Activated effector memory CD4-positive, alpha-beta T cell treated with anti-CD3 and anti-CD28 coated beads, Interleukin-2, amount 50 U/mL, for 16 hours (primary cell): ENCODE measurements at places on chromosomes 2 and 18.

GRCh38 chr18:6920099-6920955, 190.8 kb downstream of the ARHGAP28 start:
- no peak for DNase-seq

- peak; percentile 58 for DNase-seq
These were observed 1.3 kb upstream of the UBE2E3 start for GRCh38 chr2:180978903-180979748.

- DNase-seq: no peak
These were observed 288.5 kb downstream of the SP3 start for GRCh38 chr2:173676647-173677046.

GRCh38 chr2:56583796-56584315, 400.1 kb downstream of the CCDC85A start:
- no peak for DNase-seq

- no peak for DNase-seq
These were observed 81.8 kb downstream of the TNS1 start for GRCh38 chr2:217920879-217921603.

DNA sequence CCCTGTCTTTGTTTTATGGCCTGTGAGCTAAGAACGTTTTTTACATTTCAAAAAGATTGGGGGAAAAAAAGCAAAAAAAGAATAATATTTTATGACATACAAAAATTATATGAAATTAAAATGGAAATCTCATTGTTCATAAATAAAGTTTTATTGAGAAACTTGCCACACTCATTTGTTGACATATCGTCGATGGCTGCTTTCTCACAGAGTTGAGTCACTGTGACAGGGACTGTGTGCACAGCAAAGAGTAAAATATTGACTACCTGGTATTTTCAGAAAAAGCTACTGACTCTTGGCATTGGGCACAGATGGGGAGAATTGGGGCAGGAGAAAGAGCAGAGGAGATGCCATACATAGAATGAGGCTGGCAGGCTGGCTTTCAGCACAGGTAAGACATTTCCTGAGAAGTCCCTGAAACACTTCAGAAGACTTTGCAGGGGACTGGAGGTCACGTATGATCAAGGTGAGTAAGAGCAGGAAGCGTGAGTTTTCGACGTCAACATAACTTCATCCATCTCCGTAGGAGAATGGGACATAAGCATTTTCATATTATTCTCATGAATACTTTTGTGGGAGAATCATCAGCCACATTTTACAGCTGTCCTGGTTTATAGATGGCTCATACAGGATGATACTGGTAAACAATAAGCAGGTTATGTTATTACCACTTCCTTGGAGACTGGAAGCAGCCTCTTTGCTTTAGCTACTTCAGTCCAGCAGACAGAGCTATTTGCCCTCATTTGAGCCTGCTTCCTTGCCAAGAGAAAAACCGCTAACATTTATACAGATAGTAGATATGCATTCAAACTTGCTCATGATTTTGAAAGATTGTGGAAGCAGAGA, 32.5 kb upstream of the PUM2 start:
- no peak for DNase-seq

DNA sequence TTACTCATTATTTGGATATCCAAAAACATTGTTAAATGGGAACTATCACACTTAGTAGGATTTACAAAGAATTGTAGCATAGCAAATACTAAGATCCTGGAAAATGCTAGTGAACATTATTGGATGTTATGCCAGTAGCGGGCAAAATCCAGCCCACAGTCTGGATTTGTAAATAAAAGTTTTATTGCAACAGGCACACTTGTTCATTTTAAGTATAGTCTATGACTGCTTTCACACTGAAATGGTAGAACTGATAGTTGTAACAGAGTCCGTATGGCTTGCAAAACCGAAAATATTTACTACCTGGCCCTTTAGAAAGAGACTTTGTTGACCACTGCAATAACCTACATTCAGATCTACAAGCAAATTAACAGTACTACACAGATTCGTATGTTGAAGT, 53.6 kb downstream of the ACVR1 start:
- DNase-seq: no peak

DNA sequence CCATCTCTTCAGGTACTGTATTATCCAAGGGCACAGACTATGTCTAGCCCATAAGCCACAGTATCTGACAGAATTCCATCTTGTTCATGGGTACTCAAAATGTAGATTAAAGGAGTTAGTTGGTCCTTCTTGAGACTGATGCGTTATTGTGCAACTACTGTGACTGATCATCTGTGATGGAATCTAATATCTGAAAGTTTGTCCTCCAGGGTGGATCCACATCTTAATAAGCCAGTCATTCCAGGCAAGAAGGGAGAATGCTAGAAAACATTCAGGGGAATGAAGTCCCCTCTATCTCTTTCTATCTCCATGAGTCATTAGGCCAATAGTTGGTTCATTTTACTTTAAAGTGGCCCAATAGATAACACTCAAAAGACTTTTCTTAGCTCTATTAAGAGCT, 252.6 kb downstream of the EXOC6B start:
- DNase-seq: no peak

DNA sequence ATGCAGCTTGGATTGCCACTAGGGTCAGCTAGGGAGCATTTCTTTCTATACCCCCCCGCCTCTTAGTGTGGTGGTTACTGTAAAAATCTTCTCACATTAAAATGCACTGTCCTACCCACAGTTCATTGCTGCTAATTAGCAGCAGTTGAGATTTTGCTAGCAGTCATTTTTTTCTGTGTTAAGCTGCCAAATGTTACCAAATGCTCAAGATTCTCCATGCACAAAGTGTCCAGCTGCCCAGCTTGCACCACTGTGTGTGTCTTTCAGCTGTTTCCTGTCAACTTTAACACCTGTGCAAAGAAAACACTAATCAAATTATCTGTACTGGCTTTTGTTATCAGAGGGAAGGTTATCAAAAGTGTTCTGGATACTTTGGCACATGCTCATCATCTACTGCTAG, 679.3 kb downstream of the NR4A2 start:
- DNase-seq: no peak

DNA sequence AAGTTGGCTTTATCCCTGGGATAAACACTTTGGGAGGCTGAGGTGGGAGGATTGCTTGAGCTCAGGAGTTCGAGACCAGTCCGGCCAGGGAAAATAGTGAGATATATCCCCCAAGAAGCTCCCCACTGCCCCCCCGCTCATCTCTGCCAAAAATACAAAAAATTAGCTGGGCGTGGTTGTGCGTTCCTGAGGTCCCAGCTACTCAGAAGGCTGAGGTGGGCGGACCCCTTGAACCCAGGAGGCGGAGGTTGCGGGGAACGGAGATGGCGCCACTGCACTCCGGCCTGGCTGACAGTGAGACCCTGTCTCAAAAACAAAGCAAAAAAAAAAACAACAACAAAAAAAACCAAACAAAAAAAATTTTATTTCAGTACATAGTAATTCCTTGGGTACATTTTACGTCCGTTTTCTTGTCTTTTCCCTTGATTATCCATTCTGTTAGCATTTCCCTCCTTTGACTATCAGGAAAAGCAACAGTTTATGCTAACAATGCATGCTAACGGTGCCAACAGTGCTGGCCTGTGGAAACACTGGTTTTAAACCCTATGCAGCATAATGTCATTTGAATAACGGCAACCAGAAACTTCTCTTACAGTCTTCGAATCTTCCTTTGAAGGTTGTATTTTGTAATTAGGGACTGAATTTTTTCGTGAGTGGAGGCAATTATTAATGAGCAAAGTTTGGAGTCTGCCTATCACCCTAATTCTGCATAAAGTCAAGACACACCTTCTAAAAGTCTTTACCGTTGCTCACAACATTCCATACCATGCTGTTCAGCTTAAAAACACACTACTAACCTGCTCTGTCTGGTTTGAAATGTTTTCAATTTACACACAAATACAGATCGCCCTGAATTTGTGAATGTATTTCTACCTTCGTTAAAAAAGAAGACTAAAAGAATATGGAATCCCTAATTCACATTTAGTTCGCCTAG, 721 bp upstream of the MIB1 start:
- no peak for DNase-seq

- DNase-seq: peak; percentile 88
These were observed 41.0 kb downstream of the LPIN2 start for GRCh38 chr18:2971741-2972552.

DNA sequence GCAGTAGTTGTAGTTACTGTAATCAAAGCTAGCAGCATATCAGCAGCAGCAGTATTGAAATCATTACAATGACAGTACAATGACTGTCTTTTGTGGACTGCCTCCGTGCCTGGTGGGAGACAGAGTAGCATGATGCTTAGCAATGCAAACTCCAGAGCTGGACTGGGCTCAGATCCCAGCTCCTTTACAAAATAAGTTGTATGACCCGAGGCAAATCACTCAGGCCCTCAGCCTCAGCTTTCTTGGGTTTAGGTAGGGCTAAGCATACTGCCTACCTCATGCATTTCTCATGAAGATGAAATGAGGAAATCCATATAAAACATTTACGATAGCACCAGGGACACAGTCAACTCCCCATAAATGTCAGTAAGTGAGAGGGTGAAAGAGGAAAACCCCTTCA, 170.7 kb downstream of the TTC32 start:
- no peak for DNase-seq

- no peak for DNase-seq
These were observed 4.2 kb downstream of the RNF144A start for GRCh38 chr2:6921321-6921922.

GRCh38 chr2:32627441-32627813, 423 bp upstream of the TTC27 start:
- no peak for DNase-seq

DNA sequence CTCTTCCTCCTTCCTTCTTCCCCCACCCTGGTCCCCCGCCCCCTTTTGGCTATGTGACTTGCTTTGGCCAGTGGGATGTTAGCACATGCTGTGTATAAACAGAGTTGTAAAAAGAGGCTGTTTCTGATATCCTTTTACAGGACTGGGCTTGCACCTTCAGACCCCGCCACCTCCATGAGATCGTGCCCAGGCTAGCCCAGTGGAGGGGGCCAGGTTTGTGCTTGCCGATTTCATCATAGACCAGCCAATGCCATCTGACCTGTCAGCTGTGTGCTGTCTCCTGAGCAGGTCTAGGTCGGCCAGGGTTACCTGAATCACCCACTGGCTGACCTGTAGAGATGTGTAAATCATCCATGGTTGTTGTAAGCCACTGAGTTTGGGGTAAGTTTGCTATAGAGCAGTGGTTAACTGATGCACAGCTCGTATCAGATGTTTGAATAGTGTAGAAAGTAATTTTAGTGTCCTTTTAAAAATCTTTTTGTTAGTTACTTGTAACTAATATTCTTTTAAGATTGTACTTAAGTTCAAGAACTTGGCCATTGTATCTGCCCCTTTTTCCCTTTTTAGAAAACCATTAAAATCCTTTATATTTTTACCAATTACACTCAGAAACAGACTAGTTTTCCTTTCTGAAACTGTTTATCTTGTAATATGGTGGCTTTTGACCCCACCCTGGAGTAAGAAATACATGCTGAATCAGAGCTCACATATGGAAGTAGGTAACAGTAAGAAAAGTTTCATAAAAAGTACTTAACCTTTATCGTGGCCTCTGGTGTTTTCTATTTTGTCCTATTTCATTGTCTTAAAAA, 122.0 kb upstream of the MGAT5 start:
- no peak for DNase-seq

GRCh38 chr2:162731917-162732804, 106.4 kb downstream of the KCNH7 start:
- DNase-seq: no peak

- DNase-seq: no peak
These were observed 73.9 kb downstream of the SDC1 start for GRCh38 chr2:20150806-20151571.

GRCh38 chr2:169005080-169005598, 26.0 kb downstream of the ABCB11 start:
- DNase-seq: no peak

DNA sequence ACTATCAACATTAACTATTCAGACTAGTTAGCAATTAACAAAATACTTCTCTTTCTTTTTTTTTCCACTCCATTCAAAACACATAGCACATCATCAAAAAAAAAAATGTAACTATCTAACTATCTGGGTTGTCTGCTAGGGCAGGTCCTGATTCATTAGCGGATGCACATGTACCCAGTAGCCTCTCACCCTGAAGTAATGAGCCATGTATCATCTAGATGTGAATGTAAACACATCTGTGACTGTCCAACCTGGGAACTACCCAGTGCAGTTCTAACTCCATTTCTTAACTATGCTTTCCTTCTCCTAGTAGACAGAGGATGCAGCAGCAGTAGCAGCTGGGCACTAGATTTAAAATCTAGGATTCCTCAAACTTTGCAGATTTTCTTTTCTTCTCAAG, 183.1 kb upstream of the PIK3C3 start:
- DNase-seq: no peak

GRCh38 chr2:55874338-55874737, 49.2 kb downstream of the EFEMP1 start:
- DNase-seq: no peak

DNA sequence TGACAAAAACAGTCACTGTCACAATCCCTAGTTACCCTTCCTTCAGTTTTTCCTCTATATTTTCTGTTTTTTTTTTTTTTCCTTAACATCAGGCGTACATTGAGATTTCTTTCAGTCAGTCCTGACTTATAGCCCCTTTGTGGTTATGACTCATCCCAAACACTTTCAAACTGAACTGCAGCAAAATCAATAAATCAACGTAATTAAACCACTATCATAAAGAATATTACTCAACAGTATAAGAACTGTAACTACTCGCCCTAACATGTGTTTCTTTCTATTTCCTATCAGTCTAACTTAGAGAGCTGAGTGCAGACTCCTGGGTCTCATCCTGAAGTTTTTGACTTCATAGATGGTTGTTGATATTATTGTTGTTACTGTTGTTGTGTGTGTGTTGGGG, 523.5 kb downstream of the LRRTM4 start:
- no peak for DNase-seq

DNA sequence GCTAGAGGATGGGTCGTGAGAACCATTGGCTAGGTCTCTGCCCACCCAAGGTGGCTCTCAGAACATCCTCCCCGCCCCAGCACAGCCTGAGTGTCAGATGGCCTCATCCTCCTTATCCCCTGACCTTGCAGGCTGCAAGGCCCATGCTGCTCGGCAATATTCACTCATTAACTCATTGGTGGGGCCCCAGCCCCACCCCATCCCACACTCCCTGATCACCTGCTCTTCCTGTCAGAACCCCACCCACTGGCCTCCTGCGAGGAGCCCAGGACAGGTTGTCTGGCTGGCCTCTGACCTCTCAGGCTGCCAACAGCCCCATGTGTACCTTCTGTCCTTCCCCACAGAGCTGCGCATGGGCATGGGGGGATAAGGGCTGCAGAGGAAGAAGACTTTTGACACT, 5.3 kb downstream of the ADCY3 start:
- DNase-seq: peak; percentile 36

DNA sequence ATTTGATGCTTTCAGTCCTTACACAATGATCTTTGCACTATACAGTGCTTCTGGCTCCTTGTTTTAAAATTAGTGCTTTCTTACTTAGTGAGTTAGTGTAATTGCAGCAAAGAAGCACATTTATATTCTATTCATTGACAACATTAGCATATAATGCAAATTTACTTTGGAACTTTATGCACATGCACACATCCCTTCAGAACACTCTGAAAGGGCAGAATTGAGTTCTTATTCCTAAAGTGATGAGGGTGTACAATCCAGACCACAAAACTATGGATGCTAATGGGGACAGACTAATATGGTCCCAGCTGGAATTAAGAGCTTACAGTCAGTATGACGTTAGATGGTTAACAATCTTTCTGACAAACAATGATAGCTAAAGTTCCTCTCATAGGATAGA, 127.1 kb downstream of the RBMS1 start:
- DNase-seq: no peak

GRCh38 chr2:150625741-150626140, 138.3 kb upstream of the RND3 start:
- no peak for DNase-seq
